Psoas muscle (tissue), 8 donors: ENCODE measurements at places on chromosomes 16 and 17. TPM values are rescaled to one million over a fixed set of nuclear protein-coding genes. Genes with fewer than 3 reads are reported as not detected.

The KCNJ18 gene
- total RNA-seq = not detected

The MYH1 gene
- 3,329 TPM for total RNA-seq

The NUPR1 gene
- 23.7 TPM for total RNA-seq

The NPIPB8 gene
- not detected for total RNA-seq

The NHLRC4 gene
- not detected for total RNA-seq

The UNC13D gene
- 12.8 TPM for total RNA-seq

The HSDL1 gene
- 24.4 TPM for total RNA-seq

The CCL11 gene
- 0.42 TPM for total RNA-seq

The GAST gene
- total RNA-seq = not detected

The TMIGD1 gene
- total RNA-seq = not detected

The KCNAB3 gene
- total RNA-seq = 0.57 TPM

The TNFRSF13B gene
- not detected for total RNA-seq

The IL21R gene
- total RNA-seq = 0.15 TPM

The GNGT2 gene
- total RNA-seq = 0.57 TPM

The PROCA1 gene
- total RNA-seq = 1.1 TPM

The SLFN12L gene
- total RNA-seq = 0.17 TPM

The SLC22A31 gene
- total RNA-seq = not detected

The DBNDD1 gene
- 21.0 TPM for total RNA-seq

The PRR15L gene
- total RNA-seq = not detected

The C1QTNF1 gene
- 16.9 TPM for total RNA-seq

The MRC2 gene
- total RNA-seq = 4.6 TPM

The CD300E gene
- total RNA-seq = not detected

The TERB1 gene
- not detected for total RNA-seq

The AHSP gene
- total RNA-seq = not detected

The CCL4L2 gene
- total RNA-seq = not detected

The KRTAP4-9 gene
- total RNA-seq = not detected

The EEF2KMT gene
- total RNA-seq = 10.5 TPM

The RPTOR gene
- total RNA-seq = 39.9 TPM

The CKLF gene
- total RNA-seq = 4.1 TPM

The SNX20 gene
- total RNA-seq = 1.7 TPM

The ABCA6 gene
- total RNA-seq = 11.9 TPM

The TPSD1 gene
- not detected for total RNA-seq
